ENCODE measurements at places on chromosomes 12 and 14. TPM values are rescaled to one million over a fixed set of nuclear protein-coding genes. Genes with fewer than 3 reads are reported as not detected.

DNA sequence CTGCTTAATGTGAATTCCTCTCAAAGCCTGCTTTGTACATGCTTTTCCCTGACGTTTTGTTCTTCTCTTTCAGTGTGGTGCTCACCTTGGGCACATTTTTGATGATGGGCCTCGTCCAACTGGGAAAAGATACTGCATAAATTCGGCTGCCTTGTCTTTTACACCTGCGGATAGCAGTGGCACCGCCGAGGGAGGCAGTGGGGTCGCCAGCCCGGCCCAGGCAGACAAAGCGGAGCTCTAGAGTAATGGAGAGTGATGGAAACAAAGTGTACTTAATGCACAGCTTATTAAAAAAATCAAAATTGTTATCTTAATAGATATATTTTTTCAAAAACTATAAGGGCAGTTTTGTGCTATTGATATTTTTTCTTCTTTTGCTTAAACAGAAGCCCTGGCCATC, 184.6 kb downstream of the MSRB3 start:
- no peak overlapping the region for H3K4me3 ChIP-seq
- no peaks in the 10 kb centered on the region for H3K27me3 ChIP-seq
- no peak overlapping the region for H3K27ac ChIP-seq
- no peak for DNase-seq
- no peaks in the 10 kb centered on the region for H3K4me1 ChIP-seq

Gene PPP2R5C
- total RNA-seq = 169 TPM

- H3K36me3 ChIP-seq = no peaks in the 10 kb centered on the region
- DNase-seq = no peak
- no peak overlapping the region for H3K4me3 ChIP-seq
- no peak overlapping the region for H3K27ac ChIP-seq
- no peaks in the 10 kb centered on the region for H3K4me1 ChIP-seq
These were observed 237.4 kb upstream of the PWP1 start for GRCh38 chr12:107448198-107448597.

DNA sequence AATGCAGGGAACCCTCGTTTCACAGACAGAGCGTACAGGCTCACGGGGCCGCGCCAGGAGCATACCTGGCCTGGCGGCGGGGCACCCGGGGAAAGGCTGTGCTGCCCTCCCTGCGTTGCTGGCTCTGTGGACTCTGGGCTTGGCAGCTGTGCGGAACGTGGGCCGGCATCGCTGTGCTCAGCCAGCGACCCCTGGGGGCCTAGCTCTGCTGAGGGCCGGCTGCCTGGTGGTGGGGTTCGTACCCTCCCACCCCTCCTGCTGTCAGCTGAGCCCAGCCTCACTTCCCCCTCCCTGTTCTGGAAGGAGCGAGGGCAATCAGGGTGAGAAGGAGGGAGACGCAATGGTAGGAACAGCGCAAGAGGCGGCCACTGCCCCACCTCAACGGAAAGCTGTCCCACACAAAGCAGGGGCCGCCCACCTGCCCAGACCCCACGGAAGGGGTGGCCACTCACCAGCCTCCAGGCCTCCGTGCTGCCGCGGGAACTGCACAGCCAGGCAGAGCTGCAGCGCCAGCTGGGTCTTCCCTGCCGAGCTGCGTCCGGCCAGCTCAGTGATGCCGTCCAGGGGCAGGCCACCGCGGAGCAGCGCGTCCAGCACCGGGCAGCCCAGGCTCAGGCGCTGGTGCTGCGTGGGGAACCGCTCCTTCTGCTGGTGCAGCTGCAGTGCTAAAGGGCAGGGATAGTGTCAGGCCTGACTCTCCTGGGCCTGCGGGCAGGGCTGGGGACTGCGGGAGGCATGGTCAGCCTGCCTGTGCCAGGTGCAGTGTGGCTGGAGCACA, 8.5 kb downstream of the XRCC3 start:
- no peaks in the 10 kb centered on the region for H3K36me3 ChIP-seq
- no peaks in the 10 kb centered on the region for H3K27me3 ChIP-seq

- no peaks in the 10 kb centered on the region for H3K27me3 ChIP-seq
- H3K27ac ChIP-seq = no peak overlapping the region
- peaks cover 12% of the 10 kb centered on the region for H3K4me1 ChIP-seq
These were observed 3.1 kb downstream of the ENTPD5 start for GRCh38 chr14:74015963-74016362.

DNA sequence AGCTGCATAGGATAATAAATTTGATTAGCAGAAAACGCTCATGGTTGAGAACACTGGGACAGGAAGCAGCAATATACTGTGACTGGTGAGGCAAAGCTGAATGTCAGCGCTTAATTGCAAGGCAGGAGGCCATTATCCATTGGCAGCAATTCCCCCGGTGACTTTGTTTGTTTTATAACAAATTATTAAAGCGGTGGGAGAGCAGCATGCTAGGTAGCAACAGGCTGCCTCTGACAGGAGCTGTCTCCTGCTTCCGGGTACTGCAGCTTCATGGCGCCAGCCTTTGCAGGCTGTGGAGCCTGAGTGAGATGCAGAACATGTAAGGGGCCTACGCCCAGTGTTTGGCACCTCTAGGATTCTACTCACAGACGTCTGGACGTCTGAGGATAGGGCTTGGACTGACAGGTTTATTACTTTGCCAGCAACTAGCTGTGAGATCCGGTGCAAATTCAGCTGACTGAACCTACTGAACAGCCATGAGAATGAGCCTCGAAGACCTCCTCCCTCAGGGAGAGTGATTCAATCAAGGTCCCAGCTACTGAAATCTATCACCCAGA, 82.1 kb upstream of the SSTR1 start:
- no peak overlapping the region for H3K27ac ChIP-seq
- H3K4me3 ChIP-seq = no peak overlapping the region
- no peaks in the 10 kb centered on the region for H3K27me3 ChIP-seq

- peaks cover 27% of the 10 kb centered on the region for H3K4me1 ChIP-seq
- no peaks in the 10 kb centered on the region for H3K27me3 ChIP-seq
- peak overlapping the region; percentile 92 for H3K4me3 ChIP-seq
These were observed 912 bp downstream of the PSME1 start for GRCh38 chr14:24136684-24137528.

Gene KLHL33
- 0.33 TPM for total RNA-seq

- no peak overlapping the region for H3K4me3 ChIP-seq
- H3K4me1 ChIP-seq = peaks cover 13% of the 10 kb centered on the region
- no peaks in the 10 kb centered on the region for H3K27me3 ChIP-seq
These were observed 25.7 kb upstream of the PLD4 start for GRCh38 chr14:104898870-104899510.

Gene TPH2
- not detected for total RNA-seq

DNA sequence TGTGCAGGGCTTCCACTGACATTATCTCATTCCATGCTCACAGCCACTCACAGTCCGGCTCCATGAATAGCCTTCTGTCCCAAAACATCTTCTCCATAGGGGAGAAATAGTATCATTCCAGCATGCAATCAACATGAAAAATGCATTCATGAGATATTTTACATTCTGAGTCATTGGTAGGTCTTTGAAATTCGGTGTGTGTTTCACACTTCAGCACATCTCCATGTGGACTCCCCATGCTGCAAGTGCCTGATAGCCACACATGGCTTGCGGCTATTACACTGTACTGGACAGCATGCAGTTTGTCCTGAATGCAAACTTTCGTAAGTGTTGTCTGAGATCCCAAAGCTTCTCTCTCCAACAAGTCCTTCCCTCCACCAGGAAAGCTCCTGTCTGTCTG, 449.3 kb downstream of the MED13L start:
- no peak overlapping the region for H3K4me3 ChIP-seq
- no peak overlapping the region for H3K27ac ChIP-seq
- H3K27me3 ChIP-seq = no peaks in the 10 kb centered on the region
- no peaks in the 10 kb centered on the region for H3K4me1 ChIP-seq

- H3K4me1 ChIP-seq = no peaks in the 10 kb centered on the region
- H3K27ac ChIP-seq = no peak overlapping the region
- peaks cover 6% of the 10 kb centered on the region for H3K36me3 ChIP-seq
- H3K4me3 ChIP-seq = no peak overlapping the region
- no peak for DNase-seq
These were observed 23.9 kb downstream of the ERH start for GRCh38 chr14:69374235-69374634.

DNA sequence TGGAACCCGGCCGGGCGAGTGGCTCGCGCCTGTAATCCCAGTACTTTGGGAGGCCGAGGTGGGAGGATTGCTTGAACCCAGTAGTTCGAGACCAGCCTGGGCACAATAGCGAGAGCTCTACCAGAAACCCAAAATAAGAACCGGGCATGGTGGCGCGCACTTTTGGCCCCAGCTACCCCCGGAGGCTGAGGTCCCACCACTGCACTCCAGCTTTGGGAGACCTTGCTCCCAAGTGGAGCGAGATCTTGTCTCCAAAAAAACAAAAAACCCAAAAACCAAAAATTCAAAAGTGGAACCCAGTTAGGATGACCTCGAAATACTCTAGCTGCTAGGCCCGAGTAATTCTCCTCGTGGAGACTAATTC, 769 bp upstream of the VTI1B start:
- peak overlapping the region; percentile 97 for H3K27ac ChIP-seq
- peaks cover 16% of the 10 kb centered on the region for H3K4me1 ChIP-seq
- H3K36me3 ChIP-seq = no peaks in the 10 kb centered on the region
- no peak for DNase-seq

DNA sequence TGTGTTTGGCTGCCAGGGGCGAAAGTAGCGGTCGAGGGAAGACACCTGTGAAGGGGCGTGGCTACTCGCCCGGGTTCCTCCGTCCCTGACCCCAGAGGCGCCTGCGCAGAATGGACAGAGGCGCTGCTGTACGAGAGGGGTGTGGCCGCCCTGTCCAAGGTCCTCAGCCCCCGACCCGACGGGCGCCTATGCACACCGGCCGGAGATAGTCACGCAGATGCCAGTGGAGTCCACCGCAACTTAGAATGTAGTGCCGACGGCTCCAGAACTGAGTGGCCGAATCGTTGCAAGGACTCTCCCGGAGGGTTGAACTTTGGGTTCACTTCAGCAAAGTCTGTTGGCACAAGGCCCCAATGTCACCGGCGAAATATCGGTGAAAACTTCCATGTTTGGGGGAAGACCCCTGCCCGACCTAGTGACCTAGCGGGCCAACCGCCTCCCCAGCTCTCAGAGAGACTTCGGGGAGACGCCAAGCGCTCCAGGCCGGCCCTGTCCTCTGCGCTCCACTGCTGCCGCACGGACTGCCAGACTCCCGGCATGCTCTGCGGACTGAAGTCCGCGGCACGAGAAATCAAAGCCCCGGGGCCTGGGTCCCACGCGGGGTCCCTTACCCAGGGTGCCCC, 541 bp upstream of the RNU6-7 start:
- peak overlapping the region; percentile 92 for H3K27ac ChIP-seq
- no peaks in the 10 kb centered on the region for H3K36me3 ChIP-seq
- H3K4me1 ChIP-seq = peaks cover 23% of the 10 kb centered on the region

GRCh38 chr12:46362895-46363581, 9.5 kb downstream of the SLC38A2 start:
- H3K27ac ChIP-seq = no peak overlapping the region
- no peak for DNase-seq
- H3K4me3 ChIP-seq = no peak overlapping the region
- H3K4me1 ChIP-seq = peaks cover 82% of the 10 kb centered on the region

- no peak overlapping the region for H3K4me3 ChIP-seq
- no peak overlapping the region for H3K27ac ChIP-seq
- H3K36me3 ChIP-seq = no peaks in the 10 kb centered on the region
- no peak for DNase-seq
- peaks cover 22% of the 10 kb centered on the region for H3K4me1 ChIP-seq
These were observed 54.8 kb downstream of the PPFIBP1 start for GRCh38 chr12:27578689-27579372.

Gene LYZ
- 36.6 TPM for total RNA-seq

DNA sequence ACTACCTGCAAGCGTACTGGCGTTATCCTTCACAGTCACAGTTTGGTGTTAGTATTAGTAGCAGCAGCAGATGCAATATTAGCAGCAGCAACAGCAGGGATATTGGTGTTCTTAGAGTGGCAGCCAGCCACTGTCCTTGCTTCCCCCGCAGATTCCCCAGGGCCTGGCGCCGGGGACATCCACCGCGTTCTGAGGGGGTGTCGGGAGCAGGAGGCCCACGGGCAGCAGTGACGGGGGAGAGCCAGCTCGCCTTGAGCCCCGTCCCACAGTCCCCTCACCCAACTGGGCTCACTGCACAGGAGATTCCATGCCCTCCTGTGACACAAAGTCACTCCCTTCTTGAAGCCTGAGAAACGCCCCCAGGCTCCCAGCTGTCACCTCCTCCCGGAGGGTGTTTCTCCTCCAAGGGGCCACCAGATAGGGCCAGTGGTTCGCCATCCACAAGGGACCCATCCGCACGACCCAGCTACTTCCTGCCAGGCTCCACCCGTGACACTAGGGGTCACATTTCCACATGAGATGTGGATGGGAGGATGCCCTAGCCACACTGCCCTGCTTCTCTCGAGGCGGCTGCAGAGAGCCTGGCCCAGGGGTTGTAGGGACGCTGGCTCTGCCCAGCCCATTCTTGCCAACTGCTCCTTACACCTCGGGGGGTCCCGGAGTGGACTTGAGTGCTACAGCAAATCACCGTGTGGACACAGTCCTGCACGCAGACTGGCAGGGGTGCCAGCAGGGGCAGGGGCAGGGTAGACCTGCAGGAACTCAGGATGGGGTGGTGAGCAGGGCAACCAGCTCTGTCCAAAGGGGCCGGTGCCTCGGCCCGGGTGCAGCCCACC, 123.1 kb downstream of the PIWIL1 start:
- H3K4me1 ChIP-seq = no peaks in the 10 kb centered on the region
- H3K27me3 ChIP-seq = no peaks in the 10 kb centered on the region
- H3K27ac ChIP-seq = no peak overlapping the region
- no peak overlapping the region for H3K4me3 ChIP-seq

Data from adrenal gland (tissue), 19 donors.